ENCODE measurements at places on chromosomes 6 and 20. TPM values are rescaled to one million over a fixed set of nuclear protein-coding genes. Genes with fewer than 3 reads are reported as not detected.

DNA sequence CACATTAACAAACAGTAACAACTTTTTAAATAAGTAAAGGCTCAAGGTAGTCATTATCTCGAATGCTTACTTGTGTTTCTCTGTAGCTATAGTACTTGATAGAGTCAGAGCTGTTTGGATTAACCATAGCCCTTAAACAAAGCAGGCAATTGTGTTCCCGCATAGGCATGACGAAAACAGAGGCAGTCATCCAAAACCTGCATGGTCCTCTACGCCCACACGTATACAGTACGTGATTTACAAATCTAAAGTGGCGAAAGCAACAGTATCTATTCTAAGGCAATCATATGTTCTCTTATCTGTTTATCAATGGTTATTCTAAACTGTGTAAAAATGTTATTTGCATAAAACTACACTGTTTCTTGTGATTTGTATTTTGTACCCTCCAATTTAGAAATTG, 31.8 kb downstream of the HFE start:
- peaks cover 29% of the 10 kb centered on the region for H3K4me1 ChIP-seq
- no peak overlapping the region for H3K27ac ChIP-seq
- H3K4me3 ChIP-seq = no peak overlapping the region
- H3K27me3 ChIP-seq = peaks cover 8% of the 10 kb centered on the region

DNA sequence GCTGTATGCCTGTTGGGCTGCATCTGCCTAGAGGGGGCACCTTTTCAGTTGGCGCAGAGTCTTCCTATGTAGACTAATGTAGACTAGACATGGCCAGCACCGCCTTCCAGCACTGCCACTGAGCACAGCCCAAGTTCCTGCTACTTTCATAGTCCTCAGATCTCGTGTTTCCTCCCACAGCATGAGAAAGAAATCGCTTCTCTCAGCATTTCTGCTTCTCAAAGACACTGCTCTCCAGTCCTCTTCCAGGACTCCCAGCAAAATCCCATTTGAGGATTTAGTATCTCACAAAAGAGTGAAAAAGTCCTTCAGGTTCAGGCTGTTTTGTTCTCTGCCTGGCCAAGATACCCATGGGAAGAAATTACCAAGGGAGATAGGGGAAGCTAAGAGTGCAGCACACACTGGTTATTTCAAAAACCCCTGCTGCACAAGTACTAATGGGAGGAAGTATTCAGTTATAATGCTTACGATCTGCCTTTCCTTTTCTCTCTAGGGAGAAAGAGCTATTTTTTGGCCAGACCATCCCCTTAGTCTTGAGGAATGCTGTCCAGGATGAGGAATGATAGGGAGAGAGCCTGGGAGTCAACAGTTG, 35.7 kb downstream of the OGFRL1 start:
- H3K27me3 ChIP-seq = no peaks in the 10 kb centered on the region
- peaks cover 15% of the 10 kb centered on the region for H3K4me1 ChIP-seq
- peaks cover 6% of the 10 kb centered on the region for H3K36me3 ChIP-seq
- H3K27ac ChIP-seq = no peak overlapping the region
- DNase-seq = no peak

DNA sequence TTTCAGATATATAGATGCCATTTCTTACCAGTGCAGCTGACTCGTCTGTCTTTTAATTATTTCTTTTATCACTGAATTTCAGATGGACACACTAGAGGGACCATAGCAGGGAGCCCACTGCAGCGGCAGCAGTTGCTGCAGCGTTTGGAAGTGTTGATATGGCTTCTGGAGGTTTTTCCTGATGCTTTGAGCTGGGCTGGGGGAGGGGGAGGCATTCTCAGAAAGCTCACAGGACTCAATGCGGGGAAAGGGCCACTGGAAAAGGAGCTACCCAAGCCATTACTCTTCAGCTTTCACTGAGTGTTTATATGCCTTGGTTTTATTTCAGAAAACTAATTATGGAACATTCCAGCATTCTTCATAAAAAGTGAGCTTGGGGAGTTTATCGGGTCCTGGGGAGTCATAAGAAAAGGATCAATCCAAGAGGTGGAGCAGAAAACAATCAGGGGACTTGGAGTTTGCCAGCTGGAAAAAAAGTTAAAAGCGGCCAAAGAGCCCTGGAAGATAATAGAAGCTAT, 740.4 kb upstream of the FLRT3 start:
- H3K36me3 ChIP-seq = no peaks in the 10 kb centered on the region
- H3K4me1 ChIP-seq = no peaks in the 10 kb centered on the region
- H3K4me3 ChIP-seq = no peak overlapping the region
- H3K27me3 ChIP-seq = no peaks in the 10 kb centered on the region
- no peak for DNase-seq
- no peak overlapping the region for H3K27ac ChIP-seq

GRCh38 chr6:33911488-33911887, 107.7 kb upstream of the MLN start:
- DNase-seq = no peak
- H3K27ac ChIP-seq = no peak overlapping the region
- no peak overlapping the region for H3K4me3 ChIP-seq
- H3K27me3 ChIP-seq = peaks cover 57% of the 10 kb centered on the region
- no peaks in the 10 kb centered on the region for H3K36me3 ChIP-seq

HCK gene
- not detected for total RNA-seq
